ENCODE measurements at places on chromosomes 3 and 15.

DNA sequence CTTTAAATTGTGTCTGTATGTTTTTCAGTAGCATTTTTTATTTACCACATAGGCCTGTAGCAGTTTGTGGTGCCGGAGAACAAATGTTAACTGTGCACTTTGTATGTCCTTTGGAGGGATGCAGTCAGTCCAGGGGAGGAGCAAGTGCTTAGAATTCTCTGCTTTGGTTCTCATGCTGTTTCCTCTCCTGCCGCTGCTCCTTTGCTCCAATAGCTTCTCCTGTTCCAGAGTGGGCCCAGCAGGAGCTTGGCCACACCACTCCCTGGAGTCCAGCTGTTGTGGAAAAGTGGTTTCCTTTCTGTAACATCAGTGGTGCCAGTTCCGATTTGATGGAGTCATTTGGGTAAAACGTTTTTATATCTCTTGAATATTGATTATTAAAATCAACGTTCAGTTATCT is 16.6 kb downstream of the TICRR start:
- DNase-seq, result no peak

- no peak for DNase-seq
Measured at GRCh38 chr3:102163039-102163817, 271.6 kb upstream of the ZPLD1 start.

GRCh38 chr3:165225604-165226003 is 29.4 kb upstream of the SLITRK3 start:
- no peak for DNase-seq

DNA sequence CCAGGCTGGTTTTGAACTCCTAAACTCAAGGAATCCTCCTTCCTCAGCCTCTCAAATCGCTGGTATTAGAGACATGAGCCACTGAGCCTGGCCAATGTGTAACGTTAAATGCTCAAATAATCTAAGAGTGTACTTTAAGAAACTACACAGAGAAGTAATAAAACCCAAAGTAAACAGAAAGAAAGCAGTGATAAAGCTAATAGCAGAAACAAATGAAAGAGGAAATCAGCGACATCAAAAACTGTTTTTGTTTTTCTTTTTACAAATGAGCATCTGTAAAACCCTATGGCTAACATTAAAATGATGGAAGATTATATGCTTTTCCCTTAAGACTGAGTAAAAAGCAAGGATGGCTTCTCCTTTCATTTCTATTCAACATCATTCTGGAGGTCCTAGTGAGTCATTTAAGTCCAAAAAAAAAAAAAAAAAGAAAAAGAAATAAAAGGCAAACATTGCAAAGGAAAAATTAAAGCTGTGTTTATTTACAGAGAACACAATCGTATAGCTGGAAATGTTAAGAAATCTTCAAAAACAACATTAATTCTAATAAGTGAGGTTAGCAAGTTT is 36.8 kb upstream of the FNDC3B start:
- no peak for DNase-seq

DNA sequence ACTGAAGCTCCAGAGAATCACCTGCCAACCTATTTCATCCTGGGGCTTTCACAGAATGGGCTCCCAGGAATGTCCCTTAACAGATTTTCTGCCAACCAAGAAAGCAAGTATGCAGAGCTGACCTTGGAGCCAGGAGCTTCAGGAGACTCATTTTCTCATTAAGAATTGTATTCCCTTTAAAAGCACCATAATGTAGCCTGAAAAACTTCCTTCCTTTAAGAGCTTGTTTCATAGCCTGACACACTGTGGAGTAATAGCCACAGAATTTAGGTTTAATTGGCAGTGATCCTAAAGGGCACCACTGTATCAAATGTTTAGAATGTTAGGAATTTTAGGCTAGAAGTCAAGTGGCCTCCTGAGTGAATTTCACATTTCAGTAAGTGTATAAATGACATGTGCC is 309.8 kb downstream of the GBE1 start:
- no peak for DNase-seq

Measured in activated gamma-delta T cell treated with anti-CD3 and anti-CD28 coated beads, Interleukin-2, amount 50 U/mL, for 16 hours (primary cell).